ENCODE measurements at places on chromosomes 7 and 10.

GRCh38 chr7:1289666-1290025, 57.0 kb downstream of the UNCX start:
- DNase-seq, result no peak

GRCh38 chr7:107789647-107790046, 13.4 kb downstream of the SLC26A3 start:
- no peak for DNase-seq

GRCh38 chr7:92071032-92071431, 63.2 kb downstream of the CYP51A1 start:
- no peak for DNase-seq

DNA sequence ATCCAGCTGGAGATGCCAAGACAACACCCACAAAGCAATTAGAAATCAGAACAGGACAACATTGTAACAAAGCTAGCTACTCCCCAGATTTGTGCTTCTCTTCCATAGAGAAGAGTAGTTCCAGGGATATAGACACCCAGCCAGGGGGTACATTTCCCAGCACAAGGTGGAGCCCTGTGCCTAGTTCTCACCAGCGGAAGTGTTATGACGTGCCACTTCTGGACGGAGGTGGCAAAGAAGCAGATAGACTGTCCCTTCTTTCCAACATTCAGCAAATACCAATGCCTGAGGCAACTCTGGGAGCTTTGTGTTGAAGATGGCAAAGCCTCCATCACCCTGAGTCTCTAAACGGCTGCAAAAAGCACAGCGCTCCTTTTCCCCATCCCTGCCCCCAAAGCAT, 23.4 kb upstream of the GSAP start:
- no peak for DNase-seq

GRCh38 chr7:149703044-149703650, 70.2 kb downstream of the ZNF467 start:
- no peak for DNase-seq

GRCh38 chr10:16717622-16718395, 99.4 kb downstream of the RSU1 start:
- DNase-seq, result no peak

GRCh38 chr7:157745721-157746709, 409.2 kb downstream of the DNAJB6 start:
- DNase-seq, result no peak
